ENCODE measurements at places on chromosomes 3 and 15. TPM values are rescaled to one million over a fixed set of nuclear protein-coding genes. Genes with fewer than 3 reads are reported as not detected.

Gene AGTR1
- not detected for total RNA-seq

Gene TJP1
- 60.0 TPM for total RNA-seq

Gene PCOLCE2
- 1.9 TPM for total RNA-seq

Gene LSAMP
- total RNA-seq, result not detected

Gene WWTR1
- total RNA-seq, result 56.4 TPM

Gene COL6A5
- not detected for total RNA-seq

Gene TRIP4
- total RNA-seq, result 29.1 TPM

DNA sequence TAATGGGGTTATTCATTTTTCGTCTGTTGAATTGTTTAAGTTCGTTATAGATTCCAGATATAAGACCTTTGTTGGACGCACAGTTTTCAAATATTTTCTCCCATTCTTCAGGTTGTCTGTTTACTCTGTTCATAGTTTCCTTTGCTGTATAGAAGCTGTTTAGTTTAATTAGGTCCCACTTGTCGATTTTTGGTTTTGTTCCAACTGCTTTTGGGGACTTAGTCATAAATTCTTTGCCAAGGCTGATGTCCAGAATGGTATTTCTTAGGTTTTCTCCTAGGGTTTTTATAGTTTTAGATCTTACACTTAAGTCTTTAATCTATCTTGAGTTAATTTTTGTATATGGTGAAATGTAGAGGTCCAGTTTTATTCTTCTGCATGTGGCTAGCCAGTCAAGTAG lies 58.9 kb upstream of the ZNF280D start:
- DNase-seq, result no peak

DNA sequence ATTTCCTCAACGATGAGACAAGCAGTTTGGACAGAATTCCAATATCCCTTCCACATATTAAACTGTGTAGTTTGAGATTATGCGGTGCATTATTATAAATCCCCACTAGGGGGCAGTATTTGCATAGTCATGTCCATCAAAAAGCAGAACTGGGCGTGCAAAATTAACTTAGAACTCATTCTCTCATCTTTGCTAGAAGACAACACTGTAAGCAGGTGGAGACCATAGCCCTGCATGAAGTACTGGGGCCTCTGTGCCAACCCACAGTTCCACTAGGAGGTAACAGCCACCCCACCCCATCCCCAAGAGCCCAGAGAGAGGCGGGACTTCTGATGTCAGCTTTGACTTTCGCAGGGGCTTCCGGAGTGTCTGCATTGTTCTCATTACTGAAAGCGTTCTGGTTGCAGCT lies 106.6 kb upstream of the TMC3 start:
- DNase-seq, result peak; percentile 56

- DNase-seq, result no peak
These were observed 27.4 kb upstream of the FOXB1 start for GRCh38 chr15:59976480-59977271.

DNA sequence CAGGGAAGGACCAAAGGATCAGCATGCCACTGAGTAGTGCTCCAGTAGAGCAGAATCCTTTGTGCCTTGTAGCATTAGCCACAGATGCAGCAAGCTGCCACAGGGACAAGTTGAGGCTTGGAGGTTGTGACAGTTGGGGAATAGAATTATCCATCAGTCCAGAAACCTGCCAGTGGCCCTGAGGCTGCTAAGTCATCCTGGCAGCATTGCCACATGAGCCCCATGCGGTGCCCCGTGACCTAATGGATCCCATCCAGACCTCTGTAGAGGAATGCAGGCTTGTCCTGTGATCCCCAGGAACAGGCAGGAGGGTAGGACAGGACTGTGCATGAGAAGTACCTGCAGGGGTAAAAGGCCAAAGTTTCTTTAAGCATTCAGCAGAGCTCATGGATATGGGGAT lies 51.7 kb downstream of the BOC start:
- DNase-seq, result no peak

DNA sequence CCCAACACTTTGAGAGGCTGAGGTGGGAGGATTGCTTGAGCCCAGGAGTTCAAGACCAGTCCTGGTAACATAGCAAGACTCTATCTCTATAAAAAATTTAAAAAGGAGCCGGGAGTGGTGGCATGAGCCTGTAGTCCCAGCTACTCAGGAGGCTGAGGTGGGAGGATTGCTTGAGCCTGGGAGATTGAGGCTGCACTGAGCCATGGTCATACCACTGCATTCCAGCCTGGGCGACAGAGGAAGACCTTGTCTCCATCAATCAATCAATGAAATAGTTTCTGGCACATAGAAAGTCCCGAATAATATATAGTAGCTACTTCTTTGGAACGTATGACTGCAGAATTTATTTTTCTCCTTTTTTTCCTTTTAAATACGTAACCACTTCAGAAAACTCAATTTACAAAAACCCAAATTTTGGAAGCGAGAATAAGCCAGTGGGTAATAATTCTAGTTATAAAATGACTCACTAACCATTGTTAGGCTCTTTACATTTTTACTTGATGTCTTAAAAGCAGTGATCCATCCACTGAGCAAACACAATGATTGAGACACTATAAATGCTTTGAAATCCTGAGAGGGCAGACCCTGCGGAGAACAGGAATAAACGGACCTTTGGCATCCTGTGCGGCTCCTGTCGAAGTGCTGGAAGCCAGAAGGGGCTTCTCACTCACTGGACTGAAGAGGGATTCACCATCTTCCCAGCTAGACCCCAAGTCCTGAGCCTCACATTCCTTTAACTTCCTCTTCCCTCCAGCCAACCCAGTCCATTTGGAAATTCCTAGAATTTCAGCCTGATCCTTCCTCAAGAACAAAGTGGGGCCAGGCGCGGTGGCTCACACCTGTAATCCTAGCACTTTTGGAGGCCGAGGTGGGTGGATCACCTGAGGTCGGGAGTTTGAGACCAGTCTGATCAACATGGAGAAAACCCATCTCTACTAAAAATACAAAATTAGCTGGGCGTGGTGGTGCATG lies 68.4 kb upstream of the MFGE8 start:
- DNase-seq, result no peak

- no peak for DNase-seq
These were observed 24.8 kb upstream of the ZNF774 start for GRCh38 chr15:90327311-90327710.
